Activated CD4-positive, alpha-beta memory T cell treated with anti-CD3 and anti-CD28 coated beads, Interleukin-2, amount 10 ng/mL, durations not matched to agents 7 days and 5 days (primary cell): ENCODE measurements at places on chromosomes 13 and 19.

DNA sequence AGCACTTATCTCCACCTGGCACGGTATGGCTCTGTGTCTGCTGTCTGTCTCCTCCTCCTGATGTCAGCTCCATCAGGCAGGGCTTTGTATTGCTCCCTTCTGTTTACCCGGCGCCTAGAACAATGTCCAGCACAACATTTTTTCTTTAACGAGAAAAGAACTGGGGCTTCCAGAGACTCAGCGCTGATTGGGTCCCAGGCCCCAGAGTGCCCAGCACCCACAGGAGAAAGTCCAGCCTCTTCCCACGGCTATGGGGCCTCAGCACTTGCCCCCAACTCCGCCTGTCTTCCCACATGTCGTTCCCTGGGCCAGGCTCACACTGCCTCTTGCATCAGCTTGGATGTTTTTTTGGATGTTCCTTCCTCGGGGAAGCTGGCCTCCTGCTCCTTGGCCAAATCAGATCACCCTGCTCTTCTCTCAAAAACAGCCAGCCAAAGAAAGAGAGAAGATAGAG is 6.9 kb downstream of the MYPOP start:
- DNase-seq, result no peak

- no peak for DNase-seq
Measured at GRCh38 chr13:94369972-94370436, 109.5 kb downstream of the DCT start.

- DNase-seq, result no peak
Measured at GRCh38 chr19:9075064-9075949, 11.6 kb upstream of the OR1M1 start.

DNA sequence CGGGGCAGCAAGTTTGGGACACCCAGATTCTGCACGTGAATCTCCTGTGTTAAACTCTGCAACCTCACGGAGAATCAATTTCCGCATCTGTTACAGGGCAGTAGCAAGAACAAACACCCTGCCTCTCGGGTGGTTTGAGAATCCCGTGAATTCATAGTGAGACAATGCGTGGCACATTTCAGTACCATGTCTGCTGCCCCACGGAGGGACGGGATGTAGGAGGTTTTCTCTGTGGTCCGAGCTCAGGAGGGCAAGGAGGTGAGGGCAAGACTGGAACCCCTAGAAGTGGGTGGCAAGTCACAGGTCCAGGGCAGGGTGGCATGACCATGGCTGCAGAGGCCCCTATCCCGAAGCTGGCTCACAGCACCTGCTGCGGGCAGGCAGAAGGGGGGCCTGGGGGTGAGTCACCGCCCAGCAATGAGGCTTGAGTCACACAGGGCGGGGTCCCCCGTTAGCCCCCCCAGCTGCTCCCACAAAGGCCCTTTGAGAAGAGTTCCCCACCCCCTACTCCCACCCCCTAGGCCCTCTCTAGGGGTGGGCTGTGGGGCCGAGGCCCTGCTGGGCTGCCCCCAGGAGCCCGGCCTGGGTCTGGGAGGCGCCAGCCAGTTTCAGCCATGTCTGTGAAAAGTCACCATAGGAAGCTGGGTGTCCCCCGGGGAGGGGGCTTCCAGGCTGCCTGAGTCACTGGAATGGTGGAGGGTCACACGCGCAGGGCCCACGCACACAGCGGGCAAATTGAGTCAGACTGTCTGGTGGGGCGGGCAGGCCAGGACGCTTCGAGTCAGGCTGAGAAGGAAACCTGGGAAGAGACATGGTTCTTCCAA is 25.8 kb upstream of the NANOS3 start:
- DNase-seq, result peak; percentile 48

DNA sequence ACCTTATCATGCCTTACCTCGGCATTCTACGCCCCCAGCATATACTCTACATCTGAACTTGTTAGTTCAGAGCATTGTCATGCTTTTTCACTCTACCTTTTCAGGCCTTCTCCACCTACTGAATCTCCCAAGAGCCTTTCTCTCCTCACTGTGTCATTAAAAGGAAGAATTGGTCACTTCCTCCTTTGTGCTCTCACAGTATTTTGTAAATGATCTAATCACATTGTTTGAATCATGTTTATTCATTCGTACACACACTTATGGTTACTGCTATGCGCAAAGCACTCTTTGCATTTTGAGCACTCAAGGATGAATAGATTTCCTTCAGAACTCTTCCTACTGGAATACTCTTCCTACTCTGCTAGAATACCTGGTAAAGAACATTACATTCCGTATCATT is 15.8 kb upstream of the ELF1 start:
- DNase-seq, result no peak

- DNase-seq, result no peak
Measured at GRCh38 chr13:45849408-45849807, 2.1 kb downstream of the SIAH3 start.

- no peak for DNase-seq
Measured at GRCh38 chr13:107649079-107649478, 566.3 kb downstream of the LIG4 start.

GRCh38 chr13:51935326-51936171 is 73.8 kb downstream of the CCDC70 start:
- DNase-seq, result no peak
